ENCODE measurements at places on chromosomes 4 and X. TPM values are rescaled to one million over a fixed set of nuclear protein-coding genes. Genes with fewer than 3 reads are reported as not detected.

The NAP1L2 gene
- total RNA-seq: 5.4 TPM

The FAM47A gene
- total RNA-seq: not detected

- DNase-seq: no peak
Measured at GRCh38 chr4:38368613-38369012, 295.4 kb upstream of the KLF3 start.

The ABCD1 gene
- 13.8 TPM for total RNA-seq

GRCh38 chr4:3715061-3715854, 50.9 kb upstream of the ADRA2C start:
- DNase-seq: no peak

- DNase-seq: no peak
Measured at GRCh38 chr4:6172927-6173200, 27.5 kb downstream of the JAKMIP1 start.

DNA sequence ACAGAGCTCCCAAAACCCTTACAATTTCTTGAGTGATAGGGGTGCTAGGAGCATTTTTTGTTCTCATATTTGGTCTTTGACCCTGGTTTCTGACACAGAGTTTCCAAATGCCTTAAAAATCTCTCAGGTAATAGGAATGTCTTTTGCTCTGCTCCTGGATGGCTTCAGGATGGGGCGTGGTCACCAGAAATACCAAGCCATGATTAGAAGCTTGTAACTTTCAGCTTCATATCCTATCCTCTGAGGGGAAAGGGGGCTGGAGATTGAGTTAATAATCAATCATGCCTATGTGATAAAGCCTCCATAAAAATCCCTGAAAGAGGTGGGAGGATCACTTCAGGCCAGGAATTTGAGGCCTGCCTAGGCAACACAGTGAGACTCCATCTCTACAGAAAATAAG, 34.6 kb upstream of the IL9R start:
- DNase-seq: no peak

DNA sequence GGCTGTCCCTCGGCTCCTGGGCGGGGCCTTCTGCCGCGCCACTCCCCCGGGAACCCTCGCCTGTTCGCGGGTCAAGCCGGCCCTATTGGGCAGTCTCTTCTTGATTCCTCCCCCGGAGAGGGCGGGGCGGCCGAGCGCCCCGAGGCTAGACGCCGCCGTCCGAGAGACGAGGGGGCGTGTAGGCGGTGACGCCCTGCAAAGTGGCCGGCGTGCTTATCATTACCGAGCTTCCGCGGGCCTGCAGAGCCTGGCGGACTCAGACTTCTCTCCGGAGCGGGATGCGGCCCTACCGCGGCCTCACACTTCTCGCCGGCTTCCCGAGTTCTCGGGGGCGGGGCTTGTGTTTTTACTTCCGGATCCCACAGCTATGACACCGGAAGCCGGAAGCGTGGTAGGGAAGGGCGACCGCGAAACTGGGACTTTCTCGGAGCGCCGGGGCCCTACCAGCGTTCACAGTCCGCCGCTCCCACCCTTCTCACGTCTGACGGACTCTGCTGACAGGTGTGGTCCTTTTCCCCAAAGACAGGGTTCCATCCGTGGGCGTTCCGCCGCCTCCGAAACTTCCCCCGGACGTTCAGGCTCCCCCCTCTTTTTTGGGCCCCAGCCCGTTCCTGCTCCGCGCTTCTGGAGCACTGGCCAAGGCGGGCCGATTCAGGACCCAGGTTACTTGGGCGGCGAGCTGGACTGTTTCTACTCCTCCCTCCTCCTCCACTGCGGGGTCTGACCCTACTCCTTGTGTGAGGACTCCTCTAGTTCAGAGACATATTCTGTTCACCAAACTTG, at the start of gene IKBKG:
TSS of gene IKBKG (plus strand) at position 376 of the 783 bp plus-strand sequence. CDS start 4,383 bp downstream, outside the sequence.
- peak; percentile 93 for DNase-seq

DNA sequence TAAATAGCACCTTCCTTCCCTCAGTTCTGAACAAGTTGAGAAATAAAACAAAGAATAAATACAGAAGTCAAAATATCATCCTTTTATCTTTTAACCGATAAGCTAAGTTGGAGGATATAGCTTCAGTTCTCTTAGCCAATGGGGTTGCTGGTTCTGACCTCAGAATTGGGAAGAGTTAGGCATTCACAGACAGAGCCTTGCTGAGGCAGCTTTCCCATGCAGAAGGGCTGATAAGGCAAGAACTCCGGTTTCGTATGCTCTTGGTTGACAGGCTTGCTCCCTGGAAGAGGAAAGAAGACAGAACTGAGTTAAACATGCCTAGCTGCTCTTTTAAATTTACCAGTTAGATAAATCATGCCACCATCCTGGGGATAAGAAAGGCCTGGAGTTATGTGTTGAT, 17.6 kb downstream of the FRAS1 start:
- no peak for DNase-seq

The CRMP1 gene
- total RNA-seq: not detected

- peak; percentile 69 for DNase-seq
Measured at GRCh38 chr4:78951862-78952472, 12.7 kb upstream of the PAQR3 start.

The POU3F4 gene
- total RNA-seq: not detected

DNA sequence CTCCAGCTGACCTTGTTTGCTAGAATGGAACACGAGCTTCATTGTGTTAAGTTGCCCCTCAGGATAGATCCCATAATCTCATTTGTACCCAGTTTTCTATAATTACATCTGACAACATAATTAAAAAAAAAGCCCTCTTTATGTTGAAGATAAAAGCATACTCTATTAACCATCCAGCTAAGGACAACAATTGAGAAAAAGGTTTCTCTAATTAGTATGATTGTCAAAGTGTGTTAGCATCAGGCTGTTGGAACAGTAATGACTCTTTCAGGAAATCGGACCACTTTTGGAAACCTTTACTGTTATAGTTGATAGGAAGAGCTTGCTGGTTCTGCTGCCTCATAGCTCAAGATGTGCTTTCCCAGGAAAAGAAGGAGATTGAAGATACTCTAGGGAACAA, 172.6 kb downstream of the FHIP1A start:
- DNase-seq: no peak

GRCh38 chr4:85873566-85873965, 398.6 kb downstream of the ARHGAP24 start:
- DNase-seq: no peak

DNA sequence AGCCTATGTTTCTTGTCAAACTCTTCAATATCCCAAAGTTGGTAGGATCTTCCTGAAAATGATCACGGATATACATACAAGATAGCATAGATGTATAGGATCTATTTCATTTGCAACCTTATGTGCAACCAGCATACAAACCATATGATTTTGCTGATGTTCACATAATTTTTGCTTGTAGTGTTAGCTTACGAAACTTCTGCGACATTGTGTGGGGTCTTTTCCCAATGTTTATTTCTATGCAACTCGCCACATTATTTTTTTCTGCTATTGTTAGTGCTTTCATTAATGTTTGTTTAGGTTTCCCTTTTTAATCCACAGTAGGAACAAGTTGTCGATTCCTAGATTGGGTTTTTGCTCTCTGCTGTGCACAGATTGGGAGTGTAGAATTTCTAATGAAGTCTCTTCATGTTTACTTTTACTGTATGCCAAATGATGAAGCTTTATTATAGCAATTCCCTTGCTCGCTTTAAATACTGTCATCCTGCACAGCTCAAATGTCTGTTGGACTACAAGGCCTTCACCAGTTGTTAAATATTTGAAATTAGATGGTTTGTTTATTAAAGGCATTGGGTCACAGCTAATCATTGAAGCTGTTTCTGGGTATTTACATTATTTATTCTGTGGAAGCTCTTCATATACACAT, 257.6 kb upstream of the PCDH7 start:
- no peak for DNase-seq

DNA sequence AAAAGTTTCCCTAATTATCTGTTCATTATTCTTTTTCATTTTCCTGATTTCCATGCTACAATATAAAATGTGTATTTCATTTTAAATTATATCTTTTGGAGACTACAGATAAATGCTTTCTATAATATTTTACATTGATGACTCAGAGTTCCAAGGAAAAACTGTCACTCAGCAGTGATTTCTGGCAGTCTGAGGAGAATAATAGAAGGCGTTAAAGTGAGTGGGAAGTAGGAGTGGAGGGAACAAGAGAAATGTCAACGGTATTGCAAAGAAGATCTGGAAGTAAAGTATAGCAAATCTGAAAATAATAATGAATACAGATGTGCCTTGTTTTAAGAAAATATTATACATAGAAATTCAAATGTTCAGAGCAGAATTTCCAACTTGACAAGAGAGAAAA, 293.6 kb upstream of the PITX2 start:
- DNase-seq: no peak

DNA sequence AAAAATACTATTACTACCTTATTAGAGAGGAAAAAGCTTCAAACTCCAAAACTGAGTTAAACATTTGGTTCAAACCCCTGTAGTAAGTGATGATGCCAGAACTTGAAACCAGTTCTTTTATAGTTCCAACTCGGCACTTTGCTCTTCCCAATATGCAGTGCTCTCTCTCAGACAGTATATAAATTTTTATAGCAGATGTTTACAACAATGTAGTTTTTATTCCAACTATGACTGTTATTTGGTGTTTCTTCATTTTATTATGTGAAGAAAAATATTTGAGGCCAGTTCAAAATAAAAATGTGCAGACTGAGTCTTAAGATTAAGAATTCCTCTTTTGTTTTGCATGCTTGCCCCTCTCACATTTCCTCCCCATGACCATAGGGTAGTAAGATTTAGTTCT, 2.9 kb upstream of the PPP4R3C start:
- DNase-seq: no peak

The RAB9B gene
- 0.64 TPM for total RNA-seq

- DNase-seq: no peak
Measured at GRCh38 chr4:124943145-124943889, 230.8 kb upstream of the ANKRD50 start.

DNA sequence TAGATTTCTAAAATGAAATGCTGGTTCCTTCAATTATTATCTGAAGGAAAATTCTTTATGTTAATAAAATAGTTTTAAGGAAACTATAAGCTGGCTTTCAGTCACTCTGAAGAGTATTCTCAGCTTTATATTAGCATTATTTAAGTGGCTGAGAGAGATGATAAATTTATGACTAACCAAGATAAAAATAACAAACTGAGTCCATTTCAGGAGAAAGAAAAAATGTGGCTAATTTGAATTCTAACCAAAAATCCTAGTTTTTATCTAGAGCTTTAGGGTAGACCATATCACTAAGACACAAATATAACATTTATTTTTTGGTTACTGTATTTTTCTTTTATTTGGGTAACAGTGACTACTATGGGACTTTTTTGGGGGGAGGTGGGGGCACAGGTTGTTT, 59.4 kb upstream of the NAP1L5 start:
- no peak for DNase-seq

GRCh38 chr4:64158648-64159326, 250.5 kb downstream of the TECRL start:
- DNase-seq: peak; percentile 45
